ENCODE measurements at places on chromosomes 4 and X. TPM values are rescaled to one million over a fixed set of nuclear protein-coding genes. Genes with fewer than 3 reads are reported as not detected.
A peak's percentile ranks its signal among the peaks of the same experiment; 100 is the strongest.

DNA sequence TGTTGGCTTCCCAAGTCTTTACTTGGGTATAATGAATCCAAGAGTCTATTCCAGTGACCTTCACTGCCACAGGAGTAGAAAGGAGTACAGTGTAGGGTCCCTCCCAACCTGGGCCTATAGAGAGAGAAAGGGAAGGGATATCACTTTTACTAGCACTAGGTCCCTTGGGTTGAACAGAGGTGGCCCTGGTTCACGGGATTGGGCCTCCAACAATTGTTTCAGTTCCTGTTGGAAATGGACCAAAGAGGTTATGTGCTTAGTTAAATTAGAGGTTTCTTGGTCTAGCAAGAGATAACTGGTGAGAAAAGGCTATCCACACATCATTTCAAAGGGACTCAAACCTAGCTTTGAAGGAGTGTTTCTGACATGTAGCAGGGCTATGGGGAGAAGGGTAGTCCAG, 57.1 kb upstream of the MED14 start:
- DNase-seq = no peak

- DNase-seq = no peak
These were observed 379.1 kb upstream of the SPOCK3 start for GRCh38 chr4:167613381-167613780.

DNA sequence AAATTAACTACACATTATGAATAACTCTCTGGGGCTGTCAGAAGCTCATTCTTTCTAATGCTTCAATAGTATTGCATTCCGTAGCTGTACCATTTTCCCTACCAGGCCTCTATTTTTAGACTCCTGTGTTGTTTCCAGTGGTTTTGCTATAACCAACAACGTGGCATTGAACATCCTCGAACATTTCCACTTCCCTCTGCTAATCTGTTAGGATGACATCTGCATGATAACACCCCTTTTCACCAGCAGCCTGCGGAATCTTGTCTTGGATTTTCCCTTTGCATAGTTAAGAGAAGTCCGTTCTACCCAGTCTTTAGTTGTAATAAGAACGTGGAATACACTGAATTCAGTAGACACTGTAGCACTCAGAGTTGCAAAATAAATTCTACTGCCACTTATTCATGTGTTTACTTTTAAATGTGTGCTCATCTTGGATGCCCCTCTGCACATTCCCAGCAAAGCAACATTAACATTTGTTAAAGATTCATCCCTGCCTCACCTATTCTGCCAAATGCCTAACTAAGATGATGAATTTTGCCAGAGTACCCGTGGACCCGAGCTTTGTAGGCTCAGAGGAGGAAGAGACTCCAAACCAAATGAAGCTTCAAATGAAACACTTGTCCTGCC, 55.6 kb downstream of the SEL1L3 start:
- no peak for DNase-seq

DNA sequence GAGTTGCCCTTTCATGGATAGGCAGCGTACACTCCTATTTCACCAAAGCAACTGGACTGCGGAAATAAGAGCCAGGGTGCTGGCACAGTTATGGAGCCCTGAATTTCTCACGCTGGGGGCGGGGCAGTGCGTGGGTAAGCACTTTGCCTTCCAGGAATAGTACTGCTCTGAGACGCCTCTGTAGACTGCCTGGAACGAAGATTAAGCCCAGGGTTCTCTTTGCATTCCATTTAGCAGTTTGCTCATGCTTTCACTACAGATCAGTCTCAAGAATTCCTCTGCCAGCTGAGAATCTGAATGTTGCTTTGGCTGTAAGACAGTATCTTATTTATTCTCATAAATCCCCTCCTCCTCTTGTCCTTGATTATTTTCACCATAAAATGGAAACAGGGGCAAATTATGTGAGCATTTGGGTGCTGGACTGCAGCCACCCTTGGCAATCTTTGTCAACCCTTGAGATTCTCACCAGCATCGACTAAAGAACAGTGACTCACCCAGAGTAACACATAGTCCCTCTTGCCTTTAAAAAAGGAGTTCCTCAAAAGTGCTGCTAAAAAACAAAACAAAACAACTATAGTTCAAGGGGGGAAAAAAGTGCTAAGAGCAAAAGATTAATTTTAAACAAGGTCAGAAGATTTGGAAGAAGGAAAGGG, 88.9 kb upstream of the CITED1 start:
- DNase-seq = peak; percentile 57

GRCh38 chr4:169418846-169419245, 148.1 kb upstream of the SH3RF1 start:
- DNase-seq = no peak

The RAB9B gene
- 8.2 TPM for polyA plus RNA-seq

The FUNDC1 gene
- polyA plus RNA-seq = 14.1 TPM
